ENCODE measurements at places on chromosomes 4 and X. TPM values are rescaled to one million over a fixed set of nuclear protein-coding genes. Genes with fewer than 3 reads are reported as not detected.

The CCDC160 gene
- not detected for total RNA-seq

DNA sequence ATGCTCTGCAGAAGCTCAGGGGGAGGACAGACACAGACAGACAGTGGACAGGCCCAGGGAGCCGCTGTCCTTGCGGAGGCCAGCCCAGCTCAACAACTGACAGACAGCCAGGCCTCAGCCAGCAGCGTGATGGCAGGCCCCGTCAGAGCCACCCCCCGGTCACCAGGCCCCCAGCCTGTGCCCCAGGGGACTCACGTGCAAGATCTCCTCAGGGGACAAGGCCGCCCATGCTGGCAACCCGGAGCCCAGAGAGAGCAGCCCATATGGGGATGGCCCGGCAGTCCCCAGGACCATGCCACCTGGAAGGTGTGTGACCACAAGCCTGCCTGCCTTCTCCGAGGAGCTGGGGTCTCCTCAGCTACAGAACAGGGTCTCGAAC lies 28.0 kb upstream of the MXD4 start:
- no peak for DNase-seq

DNA sequence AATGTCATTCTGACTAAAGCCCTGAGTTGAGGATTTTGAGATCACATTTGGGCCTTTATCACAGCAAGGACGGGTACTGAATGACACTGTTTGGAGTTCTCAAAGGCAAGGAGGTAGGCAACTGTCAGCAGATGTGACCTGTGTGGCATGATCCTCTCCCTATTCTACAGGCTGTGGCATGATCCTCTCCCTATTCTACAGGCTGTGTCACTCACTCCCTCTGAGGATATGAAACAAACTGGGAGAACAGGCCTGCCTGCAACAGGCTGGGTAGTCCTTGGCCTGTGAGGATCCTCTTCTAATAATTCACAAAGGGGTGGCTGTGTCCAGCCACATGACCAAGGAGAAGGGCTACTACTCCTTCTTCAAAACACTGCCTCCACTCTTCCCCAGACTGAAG lies 14.9 kb upstream of the TCEANC start:
- no peak for DNase-seq

The ACSL1 gene
- total RNA-seq: 27.1 TPM

DNA sequence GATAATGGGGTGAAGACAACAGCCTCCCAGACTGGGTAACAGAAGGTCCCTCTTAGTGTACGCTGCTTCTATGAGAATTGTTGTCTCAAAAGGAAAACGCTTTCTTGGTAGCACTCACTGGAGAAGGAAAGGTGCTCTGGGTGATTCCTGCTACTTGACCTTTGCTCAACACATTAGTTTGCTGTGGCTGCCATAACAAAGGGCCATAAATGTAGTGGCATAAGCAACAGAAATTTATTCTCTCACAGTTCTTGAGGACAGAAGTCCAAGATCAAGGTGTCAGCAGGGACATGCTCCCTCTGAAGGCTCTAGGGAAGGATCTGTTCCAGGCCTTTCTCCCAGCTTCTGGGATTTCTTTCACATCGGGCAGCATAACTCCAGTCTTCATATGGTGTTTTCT lies 19.0 kb downstream of the HCCS start:
- no peak for DNase-seq

DNA sequence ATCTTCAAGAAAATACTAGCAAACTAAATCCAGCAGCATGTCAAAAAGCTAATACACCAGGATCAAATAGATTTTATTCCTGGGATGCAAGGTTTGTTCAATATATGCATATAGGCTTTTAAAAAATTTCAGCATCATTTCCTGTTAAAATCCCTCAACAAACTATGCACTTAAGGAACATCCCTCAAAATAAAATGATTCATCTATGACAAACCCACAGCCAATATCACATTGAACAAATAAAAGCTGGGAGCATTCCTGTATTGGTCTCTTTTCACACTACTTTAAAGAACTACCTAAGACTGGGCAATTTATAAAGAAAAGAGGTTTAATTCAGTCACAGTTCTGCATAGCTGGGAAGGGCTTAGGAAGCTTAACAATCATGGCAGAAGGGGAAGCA lies 726.7 kb downstream of the GRXCR1 start:
- DNase-seq: no peak

GRCh38 chrX:131330735-131331134 lies 41.6 kb upstream of the IGSF1 start:
- no peak for DNase-seq

DNA sequence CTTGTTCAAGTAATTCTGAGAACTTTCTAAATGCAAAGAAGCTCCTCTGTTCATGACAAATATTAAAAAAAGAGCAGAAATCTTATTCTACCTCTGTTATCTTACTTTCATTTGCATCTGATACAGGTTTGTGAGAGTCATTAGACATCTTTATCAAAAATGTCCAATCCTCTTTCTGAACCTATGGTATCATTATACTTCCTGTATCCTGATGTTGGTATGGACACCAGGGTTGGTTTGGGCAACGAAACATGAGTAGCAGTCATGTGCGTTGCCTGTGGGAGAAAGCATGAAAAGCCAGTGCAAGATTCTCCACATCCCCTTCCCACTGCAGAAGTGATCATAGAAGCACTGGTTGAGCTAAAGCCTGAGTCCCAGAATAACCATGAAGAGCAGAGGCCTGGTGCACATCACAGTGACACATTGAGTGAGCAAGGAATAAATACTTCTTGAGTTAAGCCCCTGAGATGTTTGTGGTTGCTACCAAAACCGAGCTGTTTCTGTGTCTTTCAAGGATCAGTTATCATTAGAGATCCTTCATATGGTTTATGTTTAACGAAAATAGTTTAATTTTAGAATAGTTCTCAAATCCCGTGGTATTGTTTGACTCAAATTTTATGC lies 197.2 kb downstream of the BANK1 start:
- DNase-seq: no peak

- no peak for DNase-seq
Observed at GRCh38 chr4:146124023-146124680, 51.4 kb upstream of the LSM6 start.

- DNase-seq: no peak
Observed at GRCh38 chr4:14084598-14084997, 457.1 kb upstream of the BOD1L1 start.

GRCh38 chr4:26420913-26421312 lies 69.4 kb downstream of the CCKAR start:
- DNase-seq: no peak

The C4orf51 gene
- total RNA-seq: not detected

The ODAPH gene
- not detected for total RNA-seq

The PRSS12 gene
- 0.53 TPM for total RNA-seq

GRCh38 chrX:149453906-149454822 lies 50.9 kb downstream of the IDS start:
- DNase-seq: no peak

GRCh38 chrX:19727887-19728648 lies 159.3 kb downstream of the SH3KBP1 start:
- DNase-seq: no peak

DNA sequence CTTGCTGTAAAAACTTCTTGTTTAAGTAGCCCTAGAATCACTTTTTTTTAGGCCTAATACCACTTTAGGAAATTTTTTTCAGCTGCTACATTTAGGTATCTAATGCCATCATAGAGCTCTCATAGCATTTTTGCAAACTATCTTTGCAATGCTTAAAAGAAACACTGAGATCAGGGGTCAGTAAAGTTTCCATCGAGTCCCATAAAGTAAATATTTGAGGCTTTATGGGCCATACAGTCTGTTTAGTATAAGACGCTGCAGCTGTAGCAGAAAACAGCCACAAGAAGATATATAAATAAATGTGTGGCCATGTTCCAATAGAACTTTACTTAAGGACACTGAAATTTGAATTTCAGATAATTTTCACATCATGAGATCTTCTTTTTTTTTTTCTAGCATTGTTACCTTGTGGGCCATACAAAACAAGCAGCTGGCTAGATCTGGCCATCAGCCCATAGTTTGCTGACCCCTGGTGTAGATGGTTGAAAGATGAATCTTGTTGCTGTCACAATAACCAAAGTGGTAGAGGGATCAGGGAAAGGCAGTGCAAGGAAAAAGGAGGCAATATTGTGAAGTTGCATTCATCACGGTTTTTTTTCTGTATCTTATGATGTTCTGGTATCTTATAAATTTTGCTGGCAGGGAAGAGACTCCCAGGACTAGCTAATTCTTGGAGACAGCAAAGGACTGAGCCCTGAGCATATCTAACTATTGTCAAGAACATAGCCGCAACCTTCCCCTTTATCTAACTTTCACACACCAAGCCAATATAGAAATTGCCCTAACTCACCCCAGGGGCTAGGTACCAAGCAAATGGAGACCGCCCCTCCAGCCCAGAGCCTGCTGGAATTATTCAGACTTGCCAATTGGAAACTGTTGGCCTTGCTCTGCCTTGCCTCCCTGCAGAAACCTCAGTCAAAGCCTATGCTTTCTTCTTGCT lies 46.6 kb downstream of the RASGEF1B start:
- DNase-seq: no peak

- DNase-seq: no peak
Observed at GRCh38 chr4:8322794-8323704, 53.5 kb downstream of the HTRA3 start.

DNA sequence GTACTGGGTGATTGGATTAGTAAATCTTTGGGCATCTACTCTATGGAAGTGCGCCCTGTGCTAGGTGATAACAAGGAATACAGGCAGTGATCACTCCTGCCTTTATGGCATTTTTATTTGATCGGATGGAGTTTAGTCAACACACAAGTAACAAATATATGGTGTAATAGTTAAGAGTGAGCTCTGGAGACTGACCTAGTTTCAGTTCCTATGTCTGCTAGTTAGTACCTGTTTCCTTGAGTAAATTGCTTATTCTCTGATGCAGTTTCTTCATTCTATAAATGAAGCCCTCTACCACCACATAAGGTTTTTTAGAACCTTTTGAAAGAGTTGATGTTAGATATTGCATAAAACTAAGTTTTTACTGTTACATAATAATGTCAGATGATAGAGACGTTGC lies 134.6 kb downstream of the KDM6A start:
- no peak for DNase-seq

The AWAT2 gene
- total RNA-seq: not detected

DNA sequence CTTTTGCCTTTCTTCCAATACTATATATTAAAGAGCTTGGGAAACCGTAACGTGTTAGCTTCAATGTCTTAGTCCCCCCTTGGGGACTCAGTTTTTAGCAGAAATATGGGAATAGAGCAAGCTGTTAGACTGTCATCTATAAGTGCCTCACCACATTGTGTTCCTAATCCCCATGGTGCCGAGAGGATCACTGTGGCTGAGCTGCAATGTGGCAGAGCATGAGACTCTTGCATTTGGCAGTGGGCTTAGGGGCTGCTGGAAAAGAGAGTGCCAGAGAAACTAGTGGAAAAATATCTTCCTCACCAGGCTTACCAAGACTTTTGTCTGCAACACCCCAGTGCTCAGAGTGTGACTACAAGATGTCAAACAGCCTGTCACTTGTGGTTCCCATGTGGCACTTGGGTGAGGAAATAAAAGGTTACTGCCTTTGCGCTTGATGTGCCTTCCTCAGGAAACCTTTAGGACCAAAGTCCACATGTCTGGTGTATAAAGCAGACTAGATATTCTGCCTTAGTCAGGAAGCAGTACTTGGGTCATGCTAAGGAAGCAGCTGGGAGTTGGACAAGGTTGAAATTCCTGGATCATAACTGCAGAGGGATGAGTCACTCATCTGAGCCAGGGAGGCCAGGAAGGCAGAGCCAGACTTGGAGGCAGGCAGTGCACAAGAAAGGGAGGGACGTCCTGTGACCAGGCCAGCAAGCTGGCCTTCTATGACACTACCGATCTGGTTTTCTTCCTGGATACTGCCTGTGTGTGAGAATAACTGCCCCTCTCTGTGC lies 9.7 kb upstream of the MAGEA4 start:
- DNase-seq: peak; percentile 72

DNA sequence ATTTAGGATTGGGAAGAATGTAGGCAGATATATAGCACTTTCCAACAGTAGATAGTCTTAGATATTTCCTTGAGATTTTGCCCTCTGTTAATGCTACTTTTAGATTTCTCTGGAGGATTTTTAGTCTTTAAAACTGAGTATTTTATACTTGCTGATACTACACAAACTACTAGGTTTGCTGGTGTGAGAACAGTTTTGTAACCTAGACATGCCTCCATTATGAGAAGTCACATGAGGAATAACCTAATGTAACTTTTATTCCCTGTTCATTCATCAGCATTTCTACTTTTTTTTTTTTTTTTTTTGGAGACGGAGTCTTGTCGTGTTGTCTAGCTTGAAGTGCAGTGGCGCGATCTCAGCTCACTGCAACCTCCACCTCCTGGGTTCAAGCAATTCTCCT lies 137.2 kb downstream of the RAPGEF2 start:
- no peak for DNase-seq

The PRDM8 gene
- total RNA-seq: 0.73 TPM

The CFAP47 gene
- not detected for total RNA-seq

The BMP15 gene
- total RNA-seq: not detected

- DNase-seq: no peak
Observed at GRCh38 chrX:16826207-16826606, 39.9 kb downstream of the TXLNG start.

DNA sequence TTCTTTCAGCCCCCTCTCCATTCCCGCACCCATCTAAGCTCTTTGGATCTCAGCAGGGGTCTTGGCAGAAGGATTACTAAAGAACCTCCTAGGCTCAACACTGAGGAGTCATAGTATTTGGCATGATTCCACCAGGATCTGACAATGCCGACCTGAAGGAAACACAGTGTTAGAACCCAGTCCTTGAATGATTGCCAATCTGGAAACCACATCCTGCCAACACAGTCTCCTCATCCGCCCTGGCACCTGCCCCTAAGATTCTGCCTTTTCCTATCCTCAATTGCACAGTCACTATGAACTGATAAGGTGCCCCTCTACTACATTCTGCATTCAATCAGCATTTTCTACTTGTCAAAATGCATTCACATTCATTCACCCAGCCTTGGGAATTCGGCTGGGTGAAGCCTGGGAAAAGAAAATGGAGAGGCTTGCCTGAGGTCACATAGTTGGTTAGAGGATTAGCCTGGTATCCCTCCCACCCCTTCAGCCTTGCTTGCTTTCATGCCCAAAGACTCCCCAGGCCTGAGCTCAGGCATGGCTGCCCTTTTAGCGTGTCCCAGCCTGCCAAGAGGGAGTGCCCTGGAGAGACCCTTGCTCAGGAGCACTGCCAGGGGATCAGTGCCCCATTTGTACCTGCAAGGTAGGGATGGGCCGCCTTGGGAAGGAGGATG lies 2.2 kb upstream of the CLDN2 start:
- peak; percentile 69 for DNase-seq

- no peak for DNase-seq
Observed at GRCh38 chr4:7281691-7282665, 89.6 kb downstream of the SORCS2 start.

The DKC1 gene
- total RNA-seq: 26.4 TPM

GRCh38 chrX:148204195-148204594 lies 223.1 kb downstream of the FMR1NB start:
- DNase-seq: no peak

Measured in glomerular endothelial cell (primary cell).